ENCODE measurements at places on chromosomes 6 and 20.

- no peak for DNase-seq
Observed at GRCh38 chr6:160400446-160400845, 52.3 kb downstream of the SLC22A3 start.

DNA sequence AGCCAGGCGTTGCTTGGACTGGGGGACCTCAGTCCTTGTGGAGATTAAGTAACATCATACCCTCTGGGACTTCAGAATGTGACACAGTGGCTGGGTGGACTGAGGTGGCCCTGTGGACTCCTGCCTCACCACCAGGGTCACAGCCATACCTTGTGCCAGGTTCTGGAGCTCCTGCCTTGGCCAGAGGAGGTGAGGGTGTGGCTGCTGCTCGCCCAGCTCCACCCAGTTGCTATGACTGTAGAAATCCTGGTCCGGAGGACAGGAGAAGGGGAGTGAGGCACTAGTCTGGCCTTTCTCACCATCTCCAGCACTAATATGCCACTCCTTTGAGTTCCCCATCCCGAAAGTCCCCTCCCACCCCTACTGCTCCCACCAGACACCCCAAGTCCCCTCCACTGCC, 1.9 kb downstream of the VWA7 start:
- no peak for DNase-seq

- no peak for DNase-seq
Observed at GRCh38 chr20:35568645-35569044, 26.8 kb downstream of the ERGIC3 start.

GRCh38 chr6:6858533-6858982, 249.2 kb upstream of the RREB1 start:
- no peak for DNase-seq

GRCh38 chr6:140360651-140361050, 986.2 kb upstream of the CITED2 start:
- DNase-seq = no peak

GRCh38 chr20:2348336-2348735, 32.4 kb upstream of the TGM6 start:
- DNase-seq = no peak

- no peak for DNase-seq
Observed at GRCh38 chr6:37940074-37940847, 120.7 kb downstream of the ZFAND3 start.

GRCh38 chr6:124867121-124867520, 95.1 kb upstream of the RNF217 start:
- no peak for DNase-seq

GRCh38 chr20:18164356-18164755, 26.7 kb downstream of the KAT14 start:
- DNase-seq = no peak

- DNase-seq = no peak
Observed at GRCh38 chr6:85824329-85824728, 181.6 kb upstream of the SYNCRIP start.

- no peak for DNase-seq
Observed at GRCh38 chr6:33854572-33855030, 50.8 kb upstream of the MLN start.
